ENCODE measurements at places on chromosomes 16 and 17.

GRCh38 chr16:79261481-79261940, 339.0 kb downstream of the MAF start:
- peak; percentile 55 for DNase-seq

- DNase-seq: no peak
Measured at GRCh38 chr17:79595471-79595870, 15.4 kb downstream of the RBFOX3 start.

DNA sequence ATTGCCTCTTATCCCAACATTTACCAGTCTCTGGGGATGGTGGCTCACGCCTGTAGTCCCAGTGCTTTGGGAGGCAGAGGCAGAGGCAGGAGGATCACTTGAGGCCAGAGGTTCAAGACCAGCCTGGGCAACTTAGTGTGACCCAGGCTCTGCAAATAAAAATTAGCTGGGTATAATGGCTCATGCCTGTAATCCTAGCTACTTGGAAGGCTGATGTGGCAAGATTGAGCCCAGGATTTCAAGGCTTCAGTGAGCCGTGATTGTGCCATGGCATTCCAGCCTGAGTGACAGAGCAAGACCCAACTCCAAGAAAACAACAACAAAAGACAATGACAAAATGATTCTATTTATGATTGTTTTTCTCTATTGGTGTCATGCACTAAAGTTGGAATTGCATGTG, 244.9 kb downstream of the RBFOX1 start:
- DNase-seq: no peak

DNA sequence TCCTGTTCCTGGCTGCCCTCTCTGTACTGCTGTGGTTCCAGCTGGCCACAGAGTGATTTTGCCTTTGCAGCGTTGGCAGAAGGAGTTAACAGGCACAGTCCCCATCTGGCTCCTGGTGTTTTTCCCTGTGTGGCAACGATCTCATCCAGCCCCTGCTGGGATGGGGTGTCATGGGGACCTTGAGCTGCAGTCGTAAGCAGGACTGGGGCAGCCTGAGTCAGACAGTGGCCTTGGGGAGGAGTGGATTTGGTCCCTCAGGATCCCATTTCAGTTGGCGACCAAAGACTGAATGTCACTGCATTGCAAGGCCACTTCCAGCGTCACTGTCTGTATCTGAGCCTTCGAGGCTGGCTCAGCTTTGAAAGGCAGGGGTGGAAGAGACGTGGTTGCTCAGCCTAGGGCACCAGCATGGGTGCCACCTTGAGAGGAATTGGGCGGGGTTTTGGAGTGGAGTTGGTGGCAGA, 11.9 kb downstream of the TMEM94 start:
- no peak for DNase-seq

- no peak for DNase-seq
Measured at GRCh38 chr16:31441956-31442355, 633 bp downstream of the ZNF843 start.

GRCh38 chr17:45149669-45150664, 1.7 kb downstream of the HEXIM1 start:
- peak; percentile 24 for DNase-seq

DNA sequence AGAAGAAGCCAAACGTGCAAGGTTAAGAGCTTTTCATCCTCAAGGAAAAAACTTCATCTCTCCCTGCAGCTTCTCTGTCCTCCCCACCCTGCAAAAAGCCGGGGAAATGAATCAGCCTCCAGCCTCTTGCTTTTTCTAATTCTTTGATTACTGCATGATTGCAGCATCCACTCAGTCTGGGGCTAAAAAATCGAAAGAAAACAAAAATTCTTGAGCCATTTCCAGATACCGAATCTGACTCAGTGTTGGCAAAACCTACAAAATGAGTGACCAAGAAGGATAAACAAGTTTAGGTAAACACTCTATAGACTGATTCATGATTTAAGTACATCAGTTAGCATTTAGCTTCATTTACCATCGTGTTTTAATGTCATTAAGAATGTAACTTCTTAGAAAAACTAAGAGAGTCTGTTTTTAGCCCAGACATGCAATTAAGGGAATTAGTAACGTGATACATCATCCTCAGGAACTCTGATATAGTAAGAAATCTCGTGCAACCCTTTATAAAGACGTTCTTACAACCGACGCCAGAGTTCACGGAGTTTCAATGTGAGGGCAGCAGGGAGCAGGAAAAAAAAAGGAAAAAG, 287.3 kb upstream of the FOXF1 start:
- no peak for DNase-seq

GRCh38 chr17:77899498-77899897, 59.0 kb upstream of the TNRC6C start:
- no peak for DNase-seq

DNA sequence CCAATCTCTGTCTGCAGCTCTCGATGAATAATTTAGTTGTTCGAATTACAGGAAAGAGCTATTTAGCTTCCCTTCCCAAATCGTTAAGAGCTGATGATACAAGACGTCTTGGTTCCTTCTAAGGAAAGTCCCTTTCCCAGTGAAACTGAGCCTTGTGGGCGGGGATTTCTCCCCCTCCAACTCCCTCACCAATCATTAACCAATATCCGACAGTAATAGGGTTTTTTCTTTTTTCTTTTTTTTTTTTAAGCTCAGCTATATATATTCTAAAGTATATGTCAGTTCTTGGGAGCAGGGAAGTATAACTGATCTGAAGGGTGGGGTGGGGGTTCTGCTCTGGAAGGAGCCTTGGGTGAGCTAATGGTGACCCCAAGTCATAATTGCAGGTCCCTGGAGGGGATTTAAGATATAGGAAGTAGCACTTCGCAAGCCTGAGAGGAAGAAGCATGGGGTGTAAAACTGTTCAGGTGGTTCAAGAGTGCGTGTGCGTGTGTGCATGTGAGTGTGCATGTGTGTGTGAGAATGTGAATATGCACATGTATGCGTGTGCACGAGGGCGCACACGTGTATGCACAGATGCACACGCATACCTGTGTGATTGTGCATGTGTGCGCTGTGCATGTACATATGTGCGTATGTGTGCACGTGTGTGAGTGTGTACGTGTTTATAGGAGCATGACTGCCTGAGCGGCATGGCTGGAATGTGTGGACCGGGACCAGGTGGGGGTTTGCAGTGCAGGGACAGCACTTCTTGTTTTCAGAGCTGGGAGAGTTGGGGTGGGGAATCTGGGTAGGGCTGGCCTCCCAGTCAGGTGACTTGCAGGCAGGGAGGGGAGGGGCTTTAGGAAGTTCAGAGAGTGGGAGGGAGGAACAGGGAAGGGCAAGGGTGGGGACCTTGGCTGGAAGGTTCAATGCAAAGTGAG, 42.7 kb downstream of the SOCS3 start:
- no peak for DNase-seq

- no peak for DNase-seq
Measured at GRCh38 chr17:82023447-82024241, 539 bp downstream of the LRRC45 start.

GRCh38 chr16:67805718-67806427, 487 bp downstream of the RANBP10 start:
- DNase-seq: no peak

DNA sequence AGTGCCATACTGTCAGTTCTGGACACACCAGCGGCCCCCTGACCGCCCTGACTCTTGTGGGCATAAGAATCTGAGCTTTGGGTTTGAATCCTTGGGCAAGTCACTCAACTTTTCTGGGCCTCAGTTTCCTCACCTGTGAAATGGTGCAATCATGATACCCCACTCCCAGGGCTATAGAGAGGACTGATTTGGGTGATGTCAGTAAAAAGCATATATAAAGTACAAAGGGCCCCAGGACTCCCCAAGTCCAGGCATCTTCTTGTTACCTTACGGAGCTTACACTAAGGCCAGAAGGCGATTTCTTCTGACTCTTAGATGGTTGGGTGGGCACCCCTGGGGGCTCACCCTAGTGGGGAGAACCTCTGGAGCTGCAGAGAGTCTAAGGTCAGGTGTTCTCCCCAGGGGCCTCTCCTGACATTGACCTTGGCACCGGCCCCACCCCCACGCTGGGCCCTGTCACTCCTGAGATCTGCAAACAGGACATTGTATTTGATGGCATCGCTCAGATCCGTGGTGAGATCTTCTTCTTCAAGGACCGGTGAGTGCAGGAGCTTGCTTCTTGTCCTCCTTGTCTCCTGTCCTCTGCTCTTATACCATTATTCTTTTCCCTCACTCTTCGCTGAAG, 13.9 kb downstream of the MMP2 start:
- no peak for DNase-seq

- DNase-seq: no peak
Measured at GRCh38 chr17:78263736-78264340, 32.4 kb downstream of the TMEM235 start.

- DNase-seq: no peak
Measured at GRCh38 chr16:26317885-26318284, 626.1 kb downstream of the HS3ST4 start.

DNA sequence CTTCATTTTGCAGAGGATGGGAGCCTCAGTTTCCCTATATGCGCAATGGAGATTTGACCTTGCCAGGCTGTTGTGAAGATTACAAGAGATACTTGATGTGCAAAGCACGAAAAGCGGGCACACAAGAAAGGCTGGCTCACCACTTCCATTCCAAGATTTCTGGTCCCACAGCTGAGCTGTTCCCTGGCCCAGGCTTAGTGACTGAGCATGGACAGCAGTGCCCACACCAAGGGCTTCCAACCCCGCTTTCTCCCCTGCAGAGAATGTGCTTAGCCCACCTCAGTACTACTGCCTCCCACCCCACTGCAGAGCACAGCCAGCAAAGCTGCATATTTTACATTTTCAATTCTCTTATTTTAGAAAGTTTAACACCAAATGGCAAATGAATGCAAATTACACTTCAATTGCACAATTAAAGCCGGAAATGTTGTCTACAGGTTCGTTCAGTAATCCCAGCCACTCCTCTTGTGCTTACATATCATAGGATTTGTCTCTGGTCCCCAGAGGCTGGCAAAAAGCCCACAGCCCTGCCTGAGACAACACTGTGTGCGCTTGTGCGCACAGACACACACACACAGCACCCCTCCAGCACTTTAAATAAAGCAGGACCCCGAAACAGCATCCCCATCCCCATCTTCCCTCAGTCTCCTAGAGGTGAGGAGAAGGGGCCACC, 51.8 kb downstream of the VAC14 start:
- no peak for DNase-seq

DNA sequence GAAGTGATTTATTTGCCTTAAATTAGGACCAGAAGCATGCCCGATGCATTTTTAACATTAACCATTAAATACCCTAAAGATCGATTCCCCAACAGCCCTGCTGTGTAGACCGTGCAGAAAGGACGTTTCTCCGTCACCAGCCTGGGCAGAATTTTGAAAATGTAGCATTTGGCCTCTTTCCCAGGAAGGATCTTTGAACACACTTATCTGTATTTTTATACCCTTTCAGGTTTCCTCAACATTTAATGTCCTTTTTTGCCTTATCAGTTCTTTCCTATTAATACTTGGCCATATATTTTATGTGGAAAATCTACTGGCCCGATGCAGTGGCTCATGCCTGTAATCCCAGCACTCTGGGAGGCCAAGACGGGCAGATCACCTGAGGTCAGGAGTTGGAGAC, 54.6 kb upstream of the ZNF750 start:
- DNase-seq: no peak

DNA sequence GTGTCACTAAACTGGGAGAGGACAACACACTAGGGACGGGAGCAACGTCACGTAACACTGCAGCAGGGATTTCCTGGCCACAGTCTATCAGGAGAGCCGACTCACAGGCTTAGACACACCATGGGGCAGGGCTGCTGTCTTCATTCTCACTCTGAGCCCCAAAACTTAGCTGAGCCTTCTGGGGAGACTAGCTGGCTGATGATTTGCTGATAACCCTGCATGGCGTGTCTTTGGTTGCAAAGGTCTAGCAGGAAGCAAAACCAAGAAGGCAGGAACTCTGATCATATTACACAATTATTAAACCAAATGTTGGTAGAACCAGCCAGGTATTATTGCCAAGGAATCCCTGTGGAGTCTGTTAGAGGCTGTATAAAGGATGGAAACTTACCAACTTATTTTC, 345.0 kb downstream of the SLC39A11 start:
- DNase-seq: no peak

GRCh38 chr16:78127130-78127529, 27.7 kb downstream of the WWOX start:
- DNase-seq: no peak

DNA sequence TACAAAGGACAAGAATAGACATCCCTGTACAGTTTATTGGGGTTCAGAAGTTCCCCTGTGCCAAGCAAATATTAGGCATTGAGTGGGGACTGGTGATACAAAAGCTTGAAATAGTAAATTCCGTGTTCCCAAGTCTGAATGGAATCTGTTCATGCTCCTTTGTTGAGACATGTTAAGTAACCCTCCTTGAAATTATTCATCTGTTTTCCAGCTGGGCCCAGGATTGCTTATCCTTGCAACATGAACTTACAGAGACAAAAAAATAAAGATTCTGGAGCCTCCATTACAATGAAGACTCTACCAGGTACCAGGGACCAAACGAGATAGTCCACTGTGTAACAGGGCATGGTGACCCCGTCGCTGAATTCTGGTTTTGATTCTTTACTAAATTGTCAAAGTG, 6.1 kb upstream of the CCL8 start:
- DNase-seq: no peak

- no peak for DNase-seq
Measured at GRCh38 chr17:81423698-81424071, 28.4 kb downstream of the BAHCC1 start.

DNA sequence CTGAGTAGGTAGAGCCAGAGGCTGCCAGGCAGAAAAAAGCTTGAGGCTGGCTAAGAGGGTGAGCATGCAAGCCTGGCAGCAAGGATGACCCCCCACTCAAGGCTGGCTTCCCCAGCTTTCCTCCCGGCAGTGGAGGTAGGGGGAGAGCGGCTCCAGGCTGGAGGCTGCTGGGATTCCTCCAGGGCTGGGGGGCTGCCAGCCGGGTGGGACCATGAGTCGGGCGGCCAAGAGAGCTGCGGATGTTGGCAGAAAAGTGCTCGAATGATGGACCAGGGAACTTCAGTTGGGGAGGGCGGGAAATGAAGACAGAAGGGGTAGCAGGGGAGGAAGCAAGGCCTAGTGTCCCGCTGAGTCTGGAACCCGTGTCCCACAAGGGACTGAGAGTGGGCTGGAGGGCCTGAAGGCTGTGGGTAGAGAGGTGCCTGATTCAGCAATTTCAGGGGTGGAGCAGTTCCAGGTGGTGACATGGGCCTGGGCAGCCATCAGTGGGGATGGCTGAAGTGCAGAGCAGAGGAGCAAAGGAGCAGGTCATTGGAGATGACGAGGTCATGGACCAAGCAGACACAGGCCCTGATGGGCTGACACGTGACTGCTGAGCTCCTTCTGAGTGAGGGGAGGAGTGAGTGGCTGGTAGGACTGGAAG, 20.3 kb downstream of the HSD11B2 start:
- DNase-seq: no peak

All from CD4-positive, alpha-beta T cell treated with Interleukin-2 at 100 ng/mL for 4 hours (primary cell).